Activated CD4-positive, alpha-beta T cell treated with anti-CD3 and anti-CD28 coated beads for 24 hours (primary cell): ENCODE measurements at places on chromosomes 11 and 22.

DNA sequence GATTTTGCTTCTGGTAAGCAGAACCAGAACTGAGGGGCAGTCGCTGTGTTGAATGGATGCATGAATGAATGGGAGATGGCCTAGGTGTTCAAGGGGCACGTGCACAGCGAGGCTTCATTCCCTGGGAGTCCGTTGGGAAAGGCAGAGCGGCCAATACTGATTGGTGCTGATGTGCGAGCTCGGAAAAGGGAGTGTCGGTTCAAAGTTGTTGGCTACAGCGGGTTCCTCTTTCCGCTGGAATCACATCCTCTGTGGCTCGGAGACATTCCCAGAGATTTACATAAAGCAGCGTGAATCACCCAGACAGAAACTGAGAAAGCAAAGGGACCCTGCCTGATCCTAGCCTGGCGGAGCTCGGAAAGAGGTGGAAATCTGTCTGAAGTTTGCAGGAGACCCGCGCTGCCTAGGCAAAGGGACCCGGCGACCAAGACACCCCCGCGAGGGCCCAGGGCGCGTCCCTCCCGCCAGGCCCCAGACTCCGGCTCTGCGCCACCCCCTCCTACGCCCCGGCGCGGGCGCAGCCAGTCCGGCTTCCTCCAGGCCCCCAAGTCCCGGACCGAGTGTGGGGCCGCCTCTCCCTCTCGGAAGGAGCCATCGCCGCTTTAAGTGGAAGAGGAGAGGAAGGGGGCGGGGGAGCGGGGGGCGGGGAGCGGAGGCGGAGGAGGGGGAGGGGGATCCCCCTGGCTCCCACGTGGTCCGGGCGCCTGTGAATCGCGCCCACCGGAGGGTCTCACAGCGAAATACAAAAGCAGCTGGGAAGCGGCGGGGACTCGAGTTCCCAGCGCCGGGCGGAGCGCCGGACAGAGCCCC, at the start of gene FJX1:
Gene FJX1, plus strand, starts transcription at position 774 of the 810 bp plus-strand sequence. CDS start 177 bp downstream, outside the sequence.
- DNase-seq: peak; percentile 8

DNA sequence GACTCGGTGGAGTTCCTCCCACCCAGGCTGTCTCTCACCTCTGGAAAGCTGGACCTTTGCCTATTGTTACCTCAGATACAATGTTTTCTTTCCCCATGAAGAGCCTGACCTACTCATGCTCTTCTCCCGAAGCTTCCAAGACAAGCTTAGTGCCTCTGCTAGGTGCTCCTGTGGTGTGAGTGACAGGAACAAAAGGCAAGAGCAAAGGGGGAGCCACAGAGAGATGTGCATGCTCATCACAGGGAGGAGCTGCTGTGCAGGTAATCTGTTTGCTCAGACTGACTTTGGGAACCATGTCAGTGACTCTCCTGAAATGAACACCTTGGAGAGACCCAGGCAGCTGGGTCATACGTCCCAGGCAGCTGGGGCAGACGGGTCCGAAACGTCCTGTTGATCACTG, 53.6 kb upstream of the VSTM5 start:
- no peak for DNase-seq

GRCh38 chr22:34623580-34623979, 442.4 kb upstream of the ISX start:
- no peak for DNase-seq

DNA sequence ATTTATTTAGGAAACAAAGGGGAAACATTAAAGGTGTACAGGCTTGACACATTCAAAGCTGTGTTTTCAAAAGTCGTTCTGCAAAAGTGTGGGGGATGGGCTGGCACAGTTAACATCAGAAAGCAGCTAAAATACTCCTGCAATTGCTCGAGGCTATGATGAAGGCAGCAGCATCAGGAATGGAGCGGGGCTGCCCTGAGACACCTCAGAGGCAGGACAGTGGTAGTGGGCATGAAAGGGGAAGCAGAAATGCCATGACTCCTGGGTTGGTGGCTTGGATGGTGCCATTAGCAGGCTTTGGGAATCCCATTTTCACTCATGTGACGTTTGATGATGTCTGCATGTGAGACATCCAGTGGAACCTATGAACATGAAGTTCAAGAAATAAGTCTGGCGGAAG, 646 bp downstream of the NCAPD3 start:
- no peak for DNase-seq

DNA sequence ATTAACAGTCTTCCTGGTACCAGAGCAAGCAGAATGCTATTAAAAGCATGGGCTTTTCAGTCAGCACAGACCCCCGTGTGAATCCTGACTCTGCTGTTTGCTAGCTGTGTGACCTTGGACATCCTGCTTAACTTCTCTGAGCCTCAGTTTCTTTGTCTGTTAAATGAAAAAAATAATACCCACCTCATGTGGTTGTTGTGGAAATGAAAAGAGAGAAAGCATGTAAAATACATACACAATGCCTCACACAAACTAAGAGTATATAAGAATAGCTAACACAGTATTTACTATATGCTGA, 39.5 kb downstream of the AHNAK start:
- no peak for DNase-seq

DNA sequence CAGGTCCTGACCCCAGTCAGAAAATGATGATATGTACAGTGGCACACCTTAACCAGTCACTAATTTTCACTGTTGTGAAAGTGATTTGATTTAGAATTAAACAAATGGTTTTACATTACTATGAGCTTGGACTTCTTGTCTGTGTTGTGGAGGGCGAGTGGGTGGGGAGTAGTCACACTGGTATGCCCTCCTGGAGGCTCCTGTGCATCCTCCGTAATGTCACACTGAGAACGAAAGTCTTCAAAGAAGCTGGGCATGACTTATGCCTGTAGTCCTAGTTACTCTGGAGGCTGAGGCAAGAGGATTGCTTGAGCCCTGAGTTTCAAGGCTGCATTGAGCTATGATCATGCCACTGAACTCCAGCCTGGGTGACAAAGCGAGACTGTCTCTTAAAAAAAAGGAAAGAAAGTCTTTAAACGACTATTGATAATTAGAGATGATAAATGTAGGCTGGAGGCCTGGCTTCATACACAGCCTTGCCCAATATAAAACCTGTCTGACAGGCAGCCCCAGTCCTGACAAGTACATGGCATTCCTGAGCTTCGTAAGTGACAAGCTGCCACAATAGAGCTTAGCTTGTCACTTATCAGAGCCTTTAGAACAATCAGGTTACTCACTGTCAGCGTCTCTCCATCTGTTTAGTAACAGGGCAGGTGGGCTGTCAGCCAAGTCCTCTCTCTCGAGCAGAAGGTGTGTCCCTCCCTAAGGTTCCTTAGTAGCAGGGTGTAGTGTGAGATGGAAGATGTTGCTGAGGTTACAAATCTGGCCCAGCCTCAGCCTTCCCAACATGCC, 5.0 kb upstream of the LIMK2 start:
- no peak for DNase-seq

- no peak for DNase-seq
Measured at GRCh38 chr11:80136991-80137390, 696.2 kb upstream of the TENM4 start.

DNA sequence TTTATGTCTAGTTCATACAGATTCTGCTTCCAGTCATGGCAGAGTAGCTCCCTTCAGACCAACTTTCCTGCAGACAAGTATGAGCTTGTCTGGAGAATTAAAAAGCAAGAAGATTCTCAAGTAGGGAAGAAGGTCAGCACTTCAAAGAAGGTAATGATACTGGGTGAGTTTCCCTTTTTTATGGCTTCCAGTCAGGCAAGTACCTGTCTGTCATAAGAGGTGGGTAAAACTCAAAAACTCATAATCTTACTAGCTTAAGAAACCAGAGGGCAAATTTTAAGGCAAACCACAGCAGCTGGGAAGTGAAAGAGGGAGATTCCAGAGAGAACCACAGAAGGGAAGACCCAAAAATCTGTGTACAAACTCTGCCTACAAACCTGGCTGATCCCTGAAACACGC, 54.2 kb downstream of the DENND5A start:
- DNase-seq: no peak

GRCh38 chr11:116262370-116262769, 510.4 kb downstream of the BUD13 start:
- no peak for DNase-seq

DNA sequence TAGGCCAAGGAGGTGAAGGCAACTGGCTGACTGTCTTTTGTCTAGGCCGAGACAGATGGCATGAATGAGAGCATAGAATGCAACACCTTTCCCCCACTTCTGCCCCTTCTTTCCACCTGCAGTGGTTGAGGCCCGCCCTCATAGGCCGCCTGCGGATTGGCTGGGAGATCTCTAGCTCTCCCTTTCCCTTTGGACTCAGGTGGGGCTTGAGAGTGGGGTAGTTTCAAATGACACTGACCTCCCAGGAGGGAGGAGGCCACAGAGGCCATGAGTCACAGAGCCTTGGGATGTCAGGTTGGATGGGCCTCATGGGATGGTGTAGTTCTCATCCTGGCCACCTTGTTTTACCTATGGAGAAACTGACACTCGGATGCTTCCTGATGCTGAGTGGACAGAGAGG, 9.1 kb downstream of the MICAL2 start:
- no peak for DNase-seq

DNA sequence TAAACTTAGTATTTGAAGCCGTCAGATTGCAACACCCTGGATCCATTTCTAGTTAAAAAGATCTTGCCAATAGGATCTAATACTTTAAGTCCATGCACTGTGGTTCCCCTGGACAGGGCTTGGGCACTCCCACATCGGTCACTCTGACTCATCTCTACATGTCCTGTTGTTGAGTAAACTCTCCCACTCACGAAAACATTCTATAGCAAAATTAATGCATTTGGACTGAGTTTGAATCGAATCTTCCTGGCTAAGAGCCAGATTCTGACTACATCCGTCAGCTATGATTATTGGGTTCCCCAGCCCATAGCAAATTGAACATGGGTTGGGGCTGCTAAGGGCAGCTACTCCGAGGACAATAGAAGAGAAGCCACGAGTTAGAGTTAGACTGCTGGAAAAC, 182.1 kb upstream of the SORL1-AS1 start:
- DNase-seq: no peak

DNA sequence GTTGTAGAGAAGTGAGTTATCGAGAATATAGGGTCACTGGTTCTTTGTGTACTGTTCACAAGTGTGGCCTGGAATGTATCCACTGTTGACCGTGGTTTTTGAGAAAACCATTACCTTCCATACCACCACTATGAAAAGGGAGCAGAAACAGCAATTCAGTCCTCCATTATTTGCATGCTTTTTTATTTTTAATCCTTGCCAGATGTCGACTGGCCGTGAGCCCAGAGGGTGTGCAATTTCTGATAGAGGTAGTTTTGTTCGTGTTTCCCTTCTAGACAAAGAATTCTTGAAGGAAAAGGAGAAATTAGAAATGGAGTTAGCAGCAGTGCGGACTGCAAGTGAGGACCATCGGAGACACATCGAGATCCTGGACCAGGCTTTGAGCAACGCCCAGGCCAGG, 81.7 kb downstream of the AMOTL1 start:
- DNase-seq: no peak

DNA sequence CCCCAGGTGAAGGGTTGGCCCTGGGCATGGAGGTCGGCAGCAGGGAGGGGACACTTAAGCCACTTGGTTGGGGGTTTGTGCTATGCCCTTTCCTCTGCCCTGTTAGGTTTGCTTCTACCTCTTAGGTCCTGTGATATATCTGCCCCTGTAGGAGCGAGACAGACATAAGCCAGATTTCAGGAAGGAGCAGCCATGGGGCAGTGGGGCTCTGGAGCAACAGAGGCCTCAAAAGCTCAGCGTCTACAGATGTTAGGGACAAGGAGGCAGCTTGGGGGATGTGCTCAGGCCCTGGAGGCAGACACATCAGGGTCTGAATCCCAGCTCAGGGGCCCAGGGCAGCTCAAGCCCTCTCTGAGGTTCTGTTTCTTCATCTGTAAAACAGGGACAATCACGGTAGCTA, 27.2 kb upstream of the KCNQ1OT1 start:
- no peak for DNase-seq

- DNase-seq: no peak
Measured at GRCh38 chr22:35734517-35734827, 16.8 kb downstream of the APOL5 start.

- DNase-seq: no peak
Measured at GRCh38 chr11:109304159-109304558, 117.8 kb upstream of the C11orf87 start.

DNA sequence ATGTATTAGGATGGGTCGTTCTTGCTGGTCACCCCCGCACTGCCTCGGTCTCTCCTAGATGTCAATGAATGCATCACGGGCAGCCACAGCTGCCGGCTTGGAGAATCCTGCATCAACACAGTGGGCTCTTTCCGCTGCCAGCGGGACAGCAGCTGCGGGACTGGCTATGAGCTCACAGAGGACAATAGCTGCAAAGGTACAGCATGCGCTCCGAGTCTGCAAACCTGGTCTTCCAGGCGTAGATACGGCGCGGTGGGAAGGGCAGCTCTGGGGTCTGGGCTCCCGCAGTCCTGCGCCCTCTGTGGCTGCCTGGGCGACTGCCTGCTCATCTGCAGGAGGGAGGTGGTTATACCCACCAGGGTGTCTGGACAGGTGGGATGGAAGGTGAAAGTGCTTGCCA, 31.0 kb downstream of the FBLN1 start:
- no peak for DNase-seq

- DNase-seq: no peak
Measured at GRCh38 chr22:32422062-32422461, 10.0 kb upstream of the RTCB start.
